OCI-M1 (cell line): ENCODE measurements at places on chromosomes 2 and 18.

DNA sequence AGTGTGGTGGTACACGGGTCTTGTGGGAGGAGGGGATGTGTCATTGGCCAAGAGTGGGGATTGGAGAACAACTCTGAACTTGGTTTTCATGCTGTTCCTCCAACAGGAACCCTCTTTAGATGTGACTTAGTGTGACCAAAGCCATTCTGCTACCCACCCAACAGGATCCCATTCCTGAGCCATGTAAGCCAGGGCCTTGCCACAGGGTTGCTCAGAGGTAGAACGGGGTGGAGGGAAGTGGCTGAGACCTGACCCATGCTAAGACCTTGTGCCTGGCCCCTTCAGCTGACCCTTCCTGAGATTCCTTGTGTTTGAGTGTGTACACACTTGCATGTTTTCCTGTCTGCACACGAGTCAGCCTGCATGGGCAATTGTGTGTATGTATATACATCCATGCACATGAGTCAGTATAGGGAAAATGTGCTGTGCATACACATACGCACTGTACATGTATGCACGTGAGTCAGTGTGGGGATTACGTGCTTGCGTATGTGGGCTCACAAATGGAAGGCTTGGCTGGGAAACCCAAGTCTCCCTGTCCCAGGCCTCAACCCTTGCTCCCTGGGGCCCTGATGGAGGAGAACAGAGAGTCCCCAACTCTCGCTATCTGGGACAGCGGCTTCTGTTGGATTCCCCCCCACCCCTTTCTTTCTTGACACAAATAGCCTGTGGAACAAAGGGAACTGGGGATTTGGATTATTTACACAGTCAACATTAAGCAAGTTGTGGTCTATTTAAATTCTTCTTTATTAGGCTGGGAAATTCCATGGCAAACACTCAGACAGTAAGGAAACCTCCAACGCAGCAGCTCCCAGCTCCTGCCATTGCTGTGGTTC is 339.8 kb downstream of the DYSF start:
- no peak for DNase-seq

- no peak for DNase-seq
Measured at GRCh38 chr2:223923976-223924375, 21.2 kb downstream of the WDFY1 start.

- DNase-seq = no peak
Measured at GRCh38 chr2:236089271-236090026, 78.7 kb downstream of the GBX2 start.

DNA sequence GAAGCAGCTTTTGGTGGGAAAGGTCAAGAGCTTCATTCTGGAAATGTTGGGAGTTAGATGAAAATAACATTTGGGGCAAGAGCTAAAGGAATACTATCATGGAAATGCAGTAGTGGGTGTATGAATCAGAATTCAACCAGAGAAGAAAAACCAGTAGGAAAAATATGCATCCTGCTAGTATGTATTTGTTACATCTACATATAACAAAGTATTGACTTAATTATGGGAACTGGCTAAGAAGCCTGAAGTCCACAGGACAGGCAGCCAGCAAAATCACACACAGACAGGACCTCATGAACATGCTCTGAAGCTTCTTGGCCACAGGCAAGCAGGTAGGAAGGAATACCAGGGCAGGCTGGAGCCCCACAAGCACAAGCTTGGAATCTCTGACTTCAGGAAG is 185.8 kb downstream of the FBXO15 start:
- DNase-seq = no peak

DNA sequence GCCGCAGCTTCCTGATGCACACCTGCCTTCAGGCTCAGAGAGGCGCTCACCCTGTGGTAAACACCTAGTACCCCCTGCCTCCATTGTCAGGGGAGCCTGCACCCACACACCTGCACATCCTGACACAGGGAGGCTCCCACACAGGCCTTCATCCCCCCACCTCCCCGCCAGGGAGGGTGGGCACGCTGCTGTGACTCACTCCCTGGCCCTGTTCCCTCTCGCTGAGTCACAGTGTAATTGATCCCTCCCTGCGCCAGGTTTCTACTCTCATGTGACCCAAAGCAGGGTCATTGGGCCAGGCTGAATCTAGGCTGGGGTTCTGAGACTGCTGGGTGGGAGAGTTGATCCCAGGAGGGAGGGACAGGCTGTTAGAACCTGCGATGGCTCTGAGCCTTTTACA is 8.5 kb upstream of the CELF4 start:
- no peak for DNase-seq

GRCh38 chr2:144484201-144484948 is 35.5 kb downstream of the ZEB2 start:
- DNase-seq = no peak

GRCh38 chr2:181484851-181485637 is 27.9 kb downstream of the ITGA4 start:
- DNase-seq = no peak

DNA sequence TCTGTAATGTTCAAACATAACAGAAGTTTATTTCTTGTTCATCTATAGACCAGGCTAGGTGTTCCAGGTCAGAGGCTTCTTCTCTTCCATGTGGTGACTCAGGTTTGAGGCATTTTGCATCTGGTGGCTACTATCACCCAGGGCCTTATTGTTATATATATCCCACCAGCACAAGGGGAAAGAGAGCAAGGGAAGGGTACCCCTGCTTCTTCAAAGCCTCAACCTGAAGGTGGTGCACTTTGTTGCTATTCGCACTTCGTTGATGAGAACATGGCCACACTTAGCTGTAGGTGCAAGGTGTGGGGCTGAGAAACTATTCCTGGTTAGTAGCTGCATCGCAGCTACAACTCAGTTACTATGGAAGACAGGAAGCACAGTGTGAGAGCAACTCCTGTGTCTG is 27.4 kb upstream of the SLC3A1 start:
- DNase-seq = peak; percentile 31

- DNase-seq = no peak
Measured at GRCh38 chr2:102029405-102029804, 37.6 kb downstream of the IL1R2 start.

DNA sequence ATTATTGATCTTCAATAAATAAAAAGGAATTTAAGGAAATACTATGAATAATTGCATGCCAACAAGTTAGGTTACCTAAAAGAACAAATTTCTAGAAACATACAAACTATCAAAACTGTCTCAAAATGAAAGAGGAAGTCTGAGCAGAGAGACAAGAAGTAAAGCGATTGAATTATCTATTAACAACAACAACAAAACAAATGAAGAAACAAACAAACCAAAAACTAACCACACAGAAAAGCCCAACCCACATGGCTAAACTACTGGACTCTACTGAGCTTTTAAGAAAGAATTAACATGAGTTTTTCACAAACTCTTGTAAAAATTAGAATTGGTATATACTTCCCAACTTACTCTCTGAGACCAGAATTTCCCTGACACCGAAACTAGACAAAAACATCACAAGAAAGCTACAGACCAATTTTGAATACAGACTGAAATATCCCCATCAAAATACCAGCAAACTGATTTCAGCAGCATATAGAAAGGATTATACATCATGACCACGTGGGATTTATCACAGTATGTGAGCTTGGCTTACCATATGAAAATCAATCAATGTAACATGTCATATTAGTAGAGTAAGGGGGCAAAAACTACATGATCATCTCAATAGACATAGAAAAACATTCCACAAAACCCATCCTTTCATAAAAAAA is 16.6 kb upstream of the GALNT1 start:
- DNase-seq = peak; percentile 19

- DNase-seq = no peak
Measured at GRCh38 chr2:128396946-128397345, 78.3 kb upstream of the HS6ST1 start.

DNA sequence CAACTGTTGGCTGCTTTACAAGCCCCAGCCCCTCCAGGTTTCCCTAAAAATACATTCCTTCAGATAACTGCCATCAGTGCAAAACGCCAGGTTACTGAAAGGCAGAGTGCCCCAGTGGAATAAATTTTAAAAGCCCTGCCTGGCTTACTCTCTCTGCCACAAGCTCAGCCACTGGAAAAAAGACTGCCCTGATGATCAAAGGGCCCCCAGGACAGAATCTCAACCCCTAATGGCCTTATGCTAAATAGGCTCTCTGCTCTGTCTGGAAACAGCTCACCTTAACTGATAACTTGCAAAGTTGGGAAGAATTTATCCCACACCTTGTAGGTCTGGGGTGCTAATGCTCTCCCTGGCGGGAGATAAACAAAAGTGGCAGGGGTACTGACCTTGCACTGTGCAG is 33.9 kb downstream of the CFAP53 start:
- no peak for DNase-seq

- no peak for DNase-seq
Measured at GRCh38 chr2:66003931-66004330, 431.0 kb upstream of the MEIS1 start.

GRCh38 chr18:3213300-3214059 is 6.3 kb downstream of the MYOM1 start:
- DNase-seq = peak; percentile 66

- no peak for DNase-seq
Measured at GRCh38 chr2:9408641-9409151, 14.6 kb downstream of the ITGB1BP1 start.
